ENCODE measurements at places on chromosomes 12 and 14.

GRCh38 chr12:120496413-120497340 is 764 bp downstream of the DYNLL1 start:
- DNase-seq = peak; percentile 72

GRCh38 chr12:69331909-69332684 is 16.1 kb upstream of the LYZ start:
- no peak for DNase-seq

DNA sequence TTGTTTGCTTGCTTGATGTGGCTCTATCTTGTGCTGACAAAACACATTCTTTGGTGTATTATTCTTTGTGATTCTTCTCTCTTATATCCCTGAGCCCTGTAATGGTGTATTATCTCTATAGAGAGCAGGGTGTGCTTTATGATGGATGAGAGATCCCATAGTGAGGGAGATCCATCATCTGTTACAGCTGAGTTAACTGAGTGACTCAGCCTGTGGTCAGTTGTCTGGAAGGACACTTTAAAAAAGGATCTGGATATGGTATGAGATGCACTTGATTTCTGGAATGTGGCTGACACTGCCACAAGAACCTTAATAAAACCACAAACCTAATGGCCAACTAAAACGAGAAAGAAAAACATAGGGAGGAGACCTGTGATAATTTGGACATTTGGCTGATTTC is 461.4 kb upstream of the SYT1 start:
- DNase-seq = no peak

GRCh38 chr12:110498984-110499706 is 2.8 kb downstream of the VPS29 start:
- DNase-seq = no peak

GRCh38 chr14:105005929-105006830 is 14.7 kb downstream of the CDCA4 start:
- DNase-seq = no peak

GRCh38 chr12:114045349-114045748 is 79.2 kb upstream of the RBM19 start:
- DNase-seq = no peak

DNA sequence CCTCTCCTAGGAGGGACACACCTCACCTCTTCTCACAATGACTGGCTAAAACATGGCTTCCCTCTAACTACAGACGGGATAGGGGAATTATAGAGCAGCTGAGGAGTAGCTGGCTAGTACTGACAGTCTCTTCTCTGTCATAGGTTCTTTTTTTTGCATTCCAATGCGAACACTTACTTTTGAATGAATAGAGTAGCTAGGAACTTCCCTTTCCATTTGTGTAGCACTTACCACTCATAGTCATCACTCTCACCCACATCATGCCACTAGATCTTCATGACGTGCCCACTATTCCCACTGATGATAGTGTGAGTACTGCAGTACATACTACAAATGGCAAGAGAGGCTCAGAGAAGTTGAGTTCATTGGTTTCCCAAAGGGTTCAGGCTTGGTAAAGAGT is 143.9 kb upstream of the HIF1A start:
- DNase-seq = no peak
